Islet precursor cell (in vitro differentiated cells): ENCODE measurements at places on chromosomes 3 and 15.

DNA sequence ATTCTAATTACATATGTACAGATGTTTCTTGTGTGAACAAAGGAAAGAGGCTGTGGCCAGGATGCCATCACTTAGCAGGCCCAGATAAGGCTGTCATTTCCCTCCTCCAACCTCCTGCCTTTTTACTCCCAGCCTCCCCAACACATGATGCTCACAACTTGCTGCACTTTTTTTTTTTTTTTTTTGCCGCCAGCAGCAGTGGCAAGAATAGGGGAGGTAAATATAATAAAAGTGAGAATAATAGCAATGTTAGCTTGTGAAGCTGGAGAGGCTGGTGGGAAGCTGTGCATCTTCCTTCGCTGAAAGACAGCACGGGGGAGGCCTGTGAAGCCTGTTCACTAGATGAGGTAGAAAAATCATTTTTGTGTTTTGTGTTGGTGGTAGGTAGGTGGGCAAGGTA lies 42.5 kb upstream of the MYO5C start:
- DNase-seq, result no peak

DNA sequence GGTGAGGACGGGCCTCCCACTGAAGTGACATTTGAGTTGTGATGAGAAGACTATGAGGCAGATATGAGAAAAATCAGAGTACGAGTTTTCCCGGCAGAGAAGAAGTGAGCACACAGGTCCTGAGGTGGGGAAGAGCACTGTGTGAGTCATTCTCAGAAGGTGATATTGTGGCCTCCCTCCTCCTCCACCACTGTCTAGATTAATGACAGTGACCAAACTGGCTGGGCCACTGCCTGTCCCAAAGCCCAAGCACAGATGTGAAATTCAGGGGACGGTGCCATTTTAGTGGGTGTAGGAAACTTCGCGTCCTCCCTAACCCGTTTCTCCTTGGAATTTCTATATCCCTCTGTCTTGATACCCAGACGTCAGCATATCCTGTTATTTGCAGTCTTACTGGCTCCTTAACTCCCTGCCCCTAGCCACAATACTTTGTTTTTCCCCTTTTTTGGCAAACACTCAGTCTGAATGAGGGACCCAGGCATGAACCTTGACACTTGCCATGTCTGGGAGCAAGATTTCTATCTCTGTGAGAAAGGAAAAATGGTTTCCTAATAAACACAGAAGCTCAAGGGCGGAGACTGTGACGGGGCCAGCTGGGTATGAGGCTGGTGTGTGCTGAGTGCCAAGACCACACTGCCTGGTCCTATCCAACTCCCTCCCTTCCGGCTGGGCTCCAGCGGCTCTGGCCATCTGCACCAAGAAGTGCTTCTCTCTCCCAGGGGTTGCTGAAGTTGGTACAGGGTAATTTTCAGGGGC lies 15.2 kb downstream of the PRICKLE2 start:
- DNase-seq, result peak; percentile 71

DNA sequence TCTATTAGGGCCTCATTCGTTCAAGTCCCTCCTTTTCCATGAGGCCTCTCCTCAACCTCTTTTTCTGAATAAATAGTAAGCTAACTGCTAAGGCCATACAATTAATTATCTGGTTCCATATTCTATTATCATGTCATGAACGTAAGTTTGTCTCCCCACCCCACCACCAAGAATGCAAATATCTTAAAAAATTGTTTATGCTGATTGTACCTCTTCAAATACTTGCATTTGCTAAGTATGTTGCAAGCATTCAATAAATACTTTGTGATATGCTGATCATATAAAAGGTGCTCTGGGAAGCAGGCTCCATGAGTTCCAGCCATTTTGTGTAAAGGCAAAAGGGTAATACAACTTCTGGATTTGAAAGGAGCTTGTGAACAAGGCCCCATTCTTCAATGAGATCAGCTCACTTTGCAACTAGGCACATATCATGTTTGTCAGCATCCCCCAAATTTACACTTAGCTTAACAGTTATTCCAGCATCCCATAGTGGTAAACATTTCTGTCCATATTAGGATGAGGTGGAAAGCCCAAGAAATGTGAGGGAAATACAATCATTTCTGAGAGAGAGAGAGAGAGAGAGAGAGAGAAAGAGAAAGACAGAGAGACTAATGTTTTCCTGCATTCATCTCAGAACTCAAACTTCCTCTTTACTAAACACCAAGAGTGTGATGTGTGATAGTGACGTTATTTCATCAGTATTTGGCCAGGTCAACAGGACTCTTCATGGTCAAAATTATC lies 33.2 kb downstream of the SLC12A8 start:
- DNase-seq, result no peak

DNA sequence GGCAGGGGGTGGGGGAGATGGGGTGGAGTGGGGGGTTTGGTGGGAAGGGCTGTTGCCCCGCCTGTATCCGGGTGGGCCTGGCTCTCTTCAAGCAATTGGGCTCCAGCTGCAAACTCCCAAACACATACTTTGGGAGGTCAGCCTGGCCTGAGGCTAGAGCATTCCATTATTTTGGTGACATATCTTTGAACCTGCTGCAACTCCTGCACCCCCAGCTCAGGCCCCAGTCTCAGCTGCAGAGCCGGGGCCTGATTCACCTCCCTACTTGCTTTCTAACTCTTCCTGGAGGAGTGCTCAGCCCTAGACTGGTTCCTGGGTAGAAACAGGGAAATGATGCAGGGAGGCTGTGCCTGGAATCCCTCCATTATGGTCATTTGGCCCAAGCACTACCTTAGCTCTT lies 140.8 kb upstream of the PRR23C start:
- DNase-seq, result no peak

DNA sequence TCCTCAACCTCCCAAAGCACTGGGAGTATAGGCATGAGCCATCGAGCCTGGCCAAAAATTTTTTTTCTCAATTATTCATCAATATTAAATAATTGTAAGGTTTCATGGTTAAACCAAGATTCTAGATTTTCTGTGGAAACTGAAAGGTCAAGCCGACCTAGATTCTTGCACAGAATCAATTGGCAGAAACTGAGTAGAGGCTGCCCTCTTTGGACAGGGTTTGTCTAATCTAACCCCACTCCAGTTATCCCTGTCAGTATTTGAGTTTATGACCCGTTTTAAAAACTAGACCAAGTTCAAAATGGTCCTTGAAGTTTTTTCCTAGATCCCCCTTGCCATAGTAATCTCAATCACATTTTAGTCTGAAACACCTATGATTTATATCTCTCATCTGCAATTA lies 8.6 kb upstream of the ADAM10 start:
- no peak for DNase-seq

- DNase-seq, result peak; percentile 95
Observed at GRCh38 chr15:65318870-65319356, 14.4 kb downstream of the RNU5B-1 start.

- DNase-seq, result no peak
Observed at GRCh38 chr15:29322415-29322814, 52.8 kb upstream of the NSMCE3 start.

DNA sequence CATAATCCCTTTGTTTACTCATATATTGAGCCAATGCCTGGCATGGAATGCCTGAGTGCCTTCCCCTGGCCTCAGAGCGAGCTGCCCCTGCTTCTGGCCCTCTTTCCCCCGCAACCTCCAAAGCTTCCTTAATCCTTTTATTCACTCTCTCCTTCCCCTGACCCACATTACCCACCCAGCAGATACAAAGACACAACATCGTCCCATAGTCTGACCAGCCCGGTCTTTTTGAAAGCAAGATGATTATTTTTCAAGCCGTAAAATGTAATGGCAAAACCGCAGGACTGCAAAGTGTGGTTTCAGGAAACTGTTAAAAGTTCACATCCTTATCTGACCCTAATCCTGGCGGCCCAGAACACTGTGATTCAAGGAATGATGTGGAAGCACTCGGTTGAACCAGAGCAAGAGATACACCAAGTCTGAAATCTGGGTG lies 78.4 kb upstream of the LRTM1 start:
- peak; percentile 82 for DNase-seq

DNA sequence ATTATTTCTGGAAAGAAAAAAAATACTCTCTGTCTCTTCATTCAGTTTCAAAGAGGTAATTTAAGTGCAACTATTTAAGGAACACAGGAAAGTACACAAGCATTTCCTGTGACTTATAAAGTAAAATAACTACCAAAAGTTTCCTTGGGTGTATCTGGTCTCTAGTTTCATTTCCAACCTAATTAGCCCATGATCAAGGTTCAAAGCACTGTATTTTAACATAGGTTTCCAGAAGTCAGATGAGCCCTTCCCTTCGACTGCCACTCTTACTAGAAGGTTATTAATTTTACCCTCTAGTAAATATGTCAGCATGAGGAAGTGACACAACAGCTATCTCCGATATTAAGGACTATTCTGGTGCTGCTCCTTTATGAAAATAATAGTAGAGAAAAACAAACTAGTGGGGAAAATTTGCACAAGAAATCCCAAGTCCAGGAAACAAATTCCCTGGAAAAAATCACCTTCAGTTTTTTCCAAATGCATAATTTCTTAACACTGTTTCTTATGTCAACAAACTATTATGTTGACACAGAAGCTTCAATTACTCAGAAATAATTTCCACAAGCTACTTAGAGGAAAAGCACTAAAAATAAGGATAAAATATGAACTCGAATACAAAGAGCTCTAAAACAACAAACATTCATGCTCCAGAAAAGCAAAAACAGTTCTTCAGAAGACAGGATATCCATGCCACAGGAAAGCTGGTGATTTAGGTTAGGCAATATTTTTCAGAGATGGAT lies 35.3 kb downstream of the CCPG1 start:
- no peak for DNase-seq

GRCh38 chr15:29924750-29925149 lies 102.5 kb upstream of the TJP1 start:
- peak; percentile 98 for DNase-seq

GRCh38 chr3:155658671-155659261 lies 86.1 kb downstream of the PLCH1 start:
- no peak for DNase-seq

DNA sequence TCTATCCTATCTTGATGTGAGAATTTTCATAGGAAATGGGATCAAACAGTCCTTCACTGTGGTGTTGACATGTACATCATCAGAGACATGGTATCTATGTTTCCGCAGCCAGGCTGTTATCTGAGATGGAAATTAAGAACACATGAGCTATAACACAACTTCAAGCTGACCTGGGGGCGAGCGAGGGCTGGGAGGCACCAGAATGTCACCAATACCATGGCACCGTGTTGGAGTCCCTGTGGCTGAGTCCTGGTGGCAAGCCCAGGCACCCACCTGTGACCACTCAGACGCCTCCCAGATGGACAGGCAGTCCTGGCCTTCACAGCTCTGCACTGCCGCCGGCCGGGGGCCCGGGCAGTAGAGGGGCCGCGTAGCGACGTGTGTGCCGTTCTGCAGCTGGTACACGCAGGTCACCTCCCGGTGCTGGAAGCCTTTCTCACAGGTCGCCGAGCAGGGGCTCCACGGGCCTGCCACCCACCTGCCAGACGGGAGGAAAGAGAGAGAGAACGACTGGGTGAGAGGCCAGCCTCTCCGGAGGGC lies 263.9 kb upstream of the LYSMD4 start:
- DNase-seq, result no peak

- no peak for DNase-seq
Observed at GRCh38 chr3:128556907-128557306, 63.9 kb upstream of the GATA2 start.

- DNase-seq, result no peak
Observed at GRCh38 chr3:194617827-194618226, 15.4 kb downstream of the TMEM44 start.

DNA sequence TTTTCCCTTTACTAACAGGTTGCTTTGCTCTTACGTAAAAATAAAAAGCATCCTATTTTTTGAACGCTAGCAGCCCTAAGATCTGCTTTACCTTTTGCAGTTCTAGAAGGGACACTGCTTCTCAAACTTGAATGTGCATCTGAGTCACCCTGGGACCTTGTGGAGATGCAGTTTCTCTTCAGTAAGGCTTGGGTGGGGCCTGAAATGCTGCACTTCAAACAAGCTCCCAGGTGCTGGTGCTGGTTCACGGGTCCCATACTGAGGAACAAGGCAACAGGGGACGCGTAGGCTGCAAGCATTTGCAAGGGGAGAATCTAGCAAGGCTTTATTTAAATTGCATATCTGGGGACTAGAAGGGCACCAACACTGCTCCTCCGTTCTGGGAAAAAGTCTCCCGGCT lies 30.0 kb downstream of the MB21D2 start:
- DNase-seq, result peak; percentile 70

DNA sequence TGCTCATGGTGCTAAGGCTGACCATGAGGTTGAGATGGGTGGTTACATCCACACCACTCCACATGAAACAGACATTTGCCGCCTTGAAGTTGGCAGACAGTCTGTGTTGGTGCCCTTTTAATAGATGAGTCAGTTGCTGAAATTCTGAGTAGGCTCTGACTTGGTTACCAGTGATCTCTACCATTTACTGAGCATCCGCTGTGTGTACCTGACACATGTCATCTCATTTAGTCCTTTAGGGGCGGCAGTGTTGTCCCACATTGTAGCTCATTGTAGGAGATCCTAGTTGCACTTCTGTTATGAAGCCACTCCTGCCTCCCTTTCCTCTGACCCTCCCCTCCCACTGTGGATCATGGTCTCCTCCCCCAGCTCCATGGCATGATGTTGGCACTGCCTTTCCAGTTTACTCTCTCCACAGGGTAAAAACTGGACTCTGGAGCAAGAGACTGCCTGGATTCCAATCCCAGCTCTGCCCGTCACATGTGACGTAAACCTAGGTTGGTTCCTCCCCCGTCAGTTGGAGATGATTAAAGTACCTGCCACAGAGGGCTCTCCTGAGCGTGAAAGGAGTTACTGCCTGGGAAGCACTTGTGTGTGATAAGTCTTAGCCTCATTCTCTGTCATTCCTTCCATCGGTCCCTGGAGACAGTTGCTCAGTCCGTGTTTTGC lies 21.6 kb downstream of the SLCO3A1 start:
- DNase-seq, result peak; percentile 57
